ENCODE measurements at places on chromosomes 13 and 19.

GRCh38 chr13:93080587-93080986 lies 146.0 kb upstream of the GPC6 start:
- peak; percentile 40 for DNase-seq

- peak; percentile 25 for DNase-seq
These were observed 90.6 kb downstream of the TNFSF13B start for GRCh38 chr13:108360139-108360538.

- peak; percentile 70 for DNase-seq
These were observed 1.3 kb downstream of the TSKS start for GRCh38 chr19:49761625-49762311.

GRCh38 chr13:25018729-25019115 lies 77.2 kb upstream of the PABPC3 start:
- peak; percentile 67 for DNase-seq

DNA sequence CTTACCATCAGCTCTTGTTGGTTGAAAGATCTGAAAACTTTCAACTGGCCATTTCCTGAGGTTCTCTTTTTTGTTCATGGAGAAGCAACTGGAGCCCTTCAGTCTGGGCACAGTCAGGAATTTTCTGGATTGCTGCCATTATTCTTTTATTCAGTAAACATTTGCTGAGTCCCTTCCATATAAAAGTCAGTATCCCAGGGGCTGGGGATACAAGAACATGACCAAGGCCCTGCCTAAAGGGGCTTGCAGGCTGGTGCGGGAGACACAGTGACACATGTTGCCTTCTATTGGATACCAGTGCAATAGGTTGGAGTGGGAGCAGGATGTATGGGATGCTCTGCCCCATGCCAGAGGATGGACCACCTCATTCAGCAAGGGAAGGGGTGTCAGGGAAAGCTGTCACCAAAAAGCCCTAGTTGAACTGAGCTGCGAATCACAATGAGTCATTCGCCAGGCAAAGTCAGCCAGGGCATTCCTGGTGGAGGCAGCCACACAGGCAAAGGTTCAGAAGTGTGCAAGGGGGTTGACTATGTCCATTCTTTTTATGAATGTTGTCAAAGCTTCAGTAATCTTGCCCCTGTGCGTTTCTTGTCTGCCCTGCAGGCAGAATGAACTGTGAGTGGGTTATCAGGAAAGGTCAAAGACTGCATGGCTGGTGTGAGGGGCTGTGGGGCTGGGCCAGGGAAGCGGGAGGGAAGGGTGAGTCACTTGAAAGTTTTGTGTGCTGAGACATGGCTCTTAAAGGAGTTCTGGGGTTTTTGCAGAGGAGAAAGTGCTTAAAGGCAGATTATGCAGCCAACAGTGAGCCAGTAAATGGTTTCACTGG lies 395.9 kb downstream of the KCNRG start:
- no peak for DNase-seq

DNA sequence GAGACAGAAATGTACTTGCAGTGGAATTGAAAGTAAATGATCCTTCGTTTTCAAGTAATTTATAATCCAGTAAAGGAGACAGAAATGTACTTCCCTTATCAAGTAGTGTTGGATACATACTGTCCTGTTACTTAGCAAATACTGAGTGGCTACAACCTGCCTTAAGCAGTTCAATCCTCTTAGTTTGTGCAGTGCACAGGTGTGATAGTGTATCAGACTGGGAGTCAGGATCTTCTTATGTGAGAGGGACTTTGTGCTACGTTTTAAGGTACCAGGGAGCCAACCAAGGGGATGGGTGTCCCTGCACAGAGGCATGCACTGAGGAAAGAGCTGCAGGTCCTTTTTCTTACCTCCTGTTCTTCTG lies 111.1 kb downstream of the DNAJC3 start:
- no peak for DNase-seq

DNA sequence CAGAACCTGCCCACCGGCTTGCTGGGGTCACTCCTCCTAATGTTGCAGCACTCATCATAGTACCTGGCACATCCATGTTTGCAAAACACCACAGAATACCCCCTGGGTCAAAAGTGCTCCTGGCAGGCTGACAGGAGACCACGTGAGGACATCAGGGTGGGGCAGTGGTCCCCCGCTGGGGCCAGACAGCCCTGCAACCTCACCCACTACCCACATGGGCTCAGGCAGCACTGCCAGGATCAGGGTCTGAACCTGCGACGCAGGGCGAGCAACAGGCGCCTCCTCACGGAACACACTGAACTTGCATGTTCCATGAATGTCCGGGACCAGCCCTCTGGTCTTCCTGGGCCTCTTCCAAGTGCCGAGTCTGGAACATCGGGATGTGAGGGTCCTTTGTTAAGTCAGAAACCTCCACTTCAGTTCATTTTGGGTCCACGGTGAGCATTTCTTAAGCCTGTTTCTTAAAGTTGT lies 1.4 kb upstream of the SLC7A9 start:
- no peak for DNase-seq

DNA sequence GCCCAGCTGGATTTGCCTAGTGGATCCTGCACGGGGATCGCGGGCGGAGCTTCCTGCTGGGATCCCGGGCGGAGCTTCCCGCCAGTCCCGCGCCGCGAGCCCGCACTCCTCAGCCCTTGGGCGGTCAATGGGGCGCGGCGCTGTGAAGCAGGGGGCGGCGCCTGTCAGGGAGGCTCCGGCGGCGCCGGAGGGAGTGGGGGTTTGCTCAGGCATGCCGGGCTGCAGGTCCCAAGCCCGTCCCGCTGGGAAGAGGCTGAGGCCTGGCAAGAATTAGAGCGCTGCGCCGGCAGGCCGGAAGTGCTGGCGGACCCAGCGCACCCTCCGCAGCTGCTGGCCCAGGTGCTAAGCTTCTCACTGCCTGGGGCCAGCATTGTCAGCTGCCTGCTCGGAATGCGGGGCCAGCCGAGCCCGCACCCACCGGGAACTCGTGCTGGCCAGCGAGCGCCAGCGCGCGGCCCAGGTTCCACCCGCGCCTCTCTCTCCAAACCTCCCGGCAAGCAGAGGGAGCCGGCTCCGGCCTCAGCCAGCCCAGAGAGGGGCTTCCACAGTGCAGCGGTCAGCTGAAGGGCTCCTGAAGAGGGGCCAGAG lies 119.6 kb downstream of the PRR20E start:
- no peak for DNase-seq

GRCh38 chr13:21364916-21365315 lies 94.2 kb downstream of the ZDHHC20 start:
- DNase-seq, result no peak

GRCh38 chr19:17264641-17264979 lies at the start of gene USHBP1:
Gene USHBP1, minus strand, starts transcription at chr19:17264745. Its CDS starts 446 bp downstream, at chr19:17264299.
- DNase-seq, result no peak

DNA sequence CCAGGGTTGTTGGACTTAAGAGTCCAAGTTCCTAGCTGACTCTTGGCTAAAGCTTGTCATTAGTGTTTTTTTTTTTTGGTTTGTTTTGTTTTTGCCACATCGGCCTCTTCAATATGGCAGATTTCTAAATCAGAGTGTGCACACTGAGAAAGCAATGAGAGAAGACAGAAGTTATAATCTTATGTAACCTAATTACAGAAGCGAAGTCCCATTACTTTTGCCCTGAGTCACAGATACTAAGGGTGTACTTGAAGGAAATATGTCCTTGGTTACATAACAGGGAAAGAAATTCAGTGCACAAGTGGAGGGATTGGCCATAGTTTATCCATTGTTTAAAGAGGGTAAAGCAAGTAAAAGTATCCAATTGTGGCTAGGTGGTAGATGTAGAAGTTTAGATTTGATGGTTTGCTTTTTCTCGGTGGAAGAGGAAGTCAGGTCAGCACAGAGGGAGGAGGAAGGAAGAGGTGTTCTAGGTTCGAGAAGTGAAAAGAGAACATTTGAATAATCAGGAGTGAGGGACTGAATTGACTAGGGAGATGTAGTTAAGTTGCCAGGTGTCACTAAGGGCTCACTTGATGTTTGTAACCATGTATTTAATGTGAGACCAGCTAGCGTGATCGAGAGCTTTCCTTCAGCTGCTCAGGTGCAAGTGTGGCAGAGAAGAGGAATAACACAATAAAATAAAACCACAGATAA lies 12.2 kb downstream of the GTF2F2 start:
- no peak for DNase-seq

DNA sequence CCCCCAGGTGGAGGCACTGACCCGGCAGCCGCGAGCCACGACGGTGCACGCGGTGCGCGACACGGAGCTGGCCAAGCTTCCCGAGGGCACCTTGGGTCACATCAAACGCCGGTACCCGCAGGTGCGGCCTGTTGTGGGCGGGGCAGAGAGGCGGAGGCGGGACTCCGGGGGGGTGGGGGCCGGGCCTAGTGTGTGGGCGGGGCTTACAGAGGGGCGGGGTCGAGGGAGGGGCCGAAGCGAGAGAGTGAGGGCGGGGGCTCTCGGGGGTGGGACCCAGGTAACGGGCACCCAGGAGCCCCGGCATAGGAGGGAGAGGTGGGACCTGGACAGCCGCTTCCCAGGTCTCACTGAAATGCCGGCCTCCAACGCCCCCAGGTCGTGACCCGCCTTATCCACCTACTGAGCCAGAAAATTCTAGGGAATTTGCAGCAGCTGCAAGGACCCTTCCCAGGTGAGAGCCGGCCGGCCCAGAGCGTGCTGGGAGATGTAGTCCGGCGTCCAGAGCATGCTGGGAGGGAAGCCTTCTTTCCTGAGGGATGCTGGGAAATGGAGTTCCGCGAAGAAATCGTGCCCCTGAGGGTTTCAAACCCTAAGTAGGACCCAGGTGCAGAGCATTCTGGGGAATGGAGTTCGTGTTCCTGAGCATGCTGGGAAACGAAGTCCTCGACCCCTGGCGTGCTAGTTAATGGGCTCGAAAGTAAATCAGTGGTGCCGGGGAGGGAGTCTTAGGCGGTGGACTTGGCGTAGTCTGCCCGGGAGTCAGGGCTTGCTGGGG lies 15.7 kb downstream of the PNPLA6 start:
- peak; percentile 81 for DNase-seq

GRCh38 chr19:45264781-45265317 lies 13.8 kb downstream of the MARK4 start:
- no peak for DNase-seq

DNA sequence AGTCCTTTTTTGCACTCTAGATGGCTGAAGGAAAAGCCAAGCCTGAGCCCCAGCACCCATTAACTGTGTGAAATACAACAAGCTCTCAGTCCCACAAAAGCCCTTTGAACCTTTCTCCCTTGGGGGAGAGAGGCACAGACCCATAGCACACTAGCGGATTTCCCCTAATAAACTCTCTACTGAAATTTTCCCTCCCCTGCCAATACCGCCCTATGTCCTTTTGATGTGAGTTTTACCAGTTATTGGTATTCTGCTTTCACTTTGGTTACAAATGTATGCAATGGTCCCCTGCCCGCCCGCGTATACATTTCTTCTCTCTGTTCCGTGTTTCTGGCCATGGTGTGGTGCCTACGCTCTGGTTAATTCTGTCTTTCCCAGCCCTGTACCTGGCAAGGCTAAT lies 54.0 kb upstream of the MYO16 start:
- DNase-seq, result no peak

GRCh38 chr13:30725326-30726085 lies 9.8 kb upstream of the ALOX5AP start:
- no peak for DNase-seq

Data from hematopoietic multipotent progenitor cell treated with erythropoietin and hydrocortisone succinate and interleukin-3 and kit ligand, for 4 days (in vitro differentiated cells).